Prostate gland (tissue), 2 donors: ENCODE measurements at places on chromosomes 11 and 22. TPM values are rescaled to one million over a fixed set of nuclear protein-coding genes. Genes with fewer than 3 reads are reported as not detected.
A peak's percentile ranks its signal among the peaks of the same experiment; 100 is the strongest.

Gene SLC22A9
- not detected for total RNA-seq

Gene C11orf65
- total RNA-seq, result 4.3 TPM

Gene ROBO4
- 22.0 TPM for total RNA-seq

Gene NNMT
- total RNA-seq, result 59.3 TPM

- DNase-seq, result peak; percentile 68
Measured at GRCh38 chr22:46367707-46368191, 32.2 kb downstream of the TRMU start.

- DNase-seq, result no peak
Measured at GRCh38 chr11:68993546-68993945, 12.8 kb upstream of the MRGPRD start.

GRCh38 chr22:24731761-24732160 lies 42.8 kb downstream of the PIWIL3 start:
- no peak for DNase-seq

DNA sequence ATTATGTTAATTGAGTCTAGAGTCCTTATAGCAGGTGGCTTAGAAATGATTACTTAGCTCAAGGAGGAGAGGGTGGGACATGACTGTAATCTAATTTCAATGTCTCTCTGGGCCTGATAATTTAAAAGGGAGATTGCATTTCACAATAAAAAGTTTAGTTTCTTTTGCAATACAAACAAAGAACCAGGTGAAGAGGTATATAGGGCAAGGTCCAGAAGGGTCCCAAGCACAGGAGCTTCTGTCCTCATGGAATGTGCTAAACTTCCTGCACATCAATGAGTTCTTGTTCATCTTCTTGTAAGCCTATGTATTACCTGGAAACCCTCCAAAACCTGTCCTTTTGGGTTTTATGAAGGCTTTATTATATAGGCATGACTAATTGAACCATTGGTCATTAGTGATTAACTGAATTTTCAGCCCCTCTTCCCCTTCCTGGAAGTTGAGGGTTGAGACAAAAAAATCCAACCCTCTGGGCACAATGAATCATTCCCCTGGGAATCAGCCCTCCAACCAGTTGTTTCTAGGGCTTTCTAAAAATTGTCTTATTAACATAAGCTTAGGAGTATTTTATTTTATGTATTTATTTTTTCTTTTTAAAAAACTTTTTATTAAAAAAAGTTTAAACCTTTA lies 37.6 kb downstream of the MS4A2 start:
- DNase-seq, result no peak

DNA sequence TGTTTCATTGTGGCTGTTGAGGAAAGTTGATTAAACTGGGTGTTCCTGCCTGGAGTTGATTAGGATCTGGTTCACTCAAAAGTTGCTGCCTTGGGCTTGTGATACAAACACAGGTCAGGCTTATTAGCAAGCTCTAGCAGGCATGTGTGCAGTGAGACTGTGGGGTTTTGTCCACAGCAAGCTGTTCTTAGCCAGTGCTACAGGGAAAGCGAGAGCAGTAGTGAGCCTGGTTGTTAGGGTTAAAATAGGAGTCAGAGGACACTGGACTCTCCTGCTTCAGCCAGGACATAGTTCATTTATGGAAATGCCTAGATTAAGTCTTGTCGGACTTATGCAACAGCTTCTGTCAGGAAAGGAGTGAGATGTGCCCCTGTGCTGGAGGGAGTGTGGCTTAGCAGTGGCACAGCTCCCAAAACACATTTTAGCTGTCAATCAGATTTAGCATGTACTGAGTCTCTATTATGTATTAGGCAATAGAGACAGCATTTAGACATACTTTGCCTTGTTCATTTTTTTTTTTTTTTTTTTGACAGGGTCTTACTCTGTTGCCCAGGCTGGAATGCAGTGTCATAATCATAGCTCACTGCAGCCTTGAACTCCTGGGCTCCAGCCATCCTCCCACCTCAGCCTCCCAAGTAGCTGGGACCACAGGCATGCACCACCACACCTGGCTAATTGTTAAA lies 8.7 kb downstream of the SNRPD3 start:
- no peak for DNase-seq
